ENCODE measurements at places on chromosomes 7 and 10.

DNA sequence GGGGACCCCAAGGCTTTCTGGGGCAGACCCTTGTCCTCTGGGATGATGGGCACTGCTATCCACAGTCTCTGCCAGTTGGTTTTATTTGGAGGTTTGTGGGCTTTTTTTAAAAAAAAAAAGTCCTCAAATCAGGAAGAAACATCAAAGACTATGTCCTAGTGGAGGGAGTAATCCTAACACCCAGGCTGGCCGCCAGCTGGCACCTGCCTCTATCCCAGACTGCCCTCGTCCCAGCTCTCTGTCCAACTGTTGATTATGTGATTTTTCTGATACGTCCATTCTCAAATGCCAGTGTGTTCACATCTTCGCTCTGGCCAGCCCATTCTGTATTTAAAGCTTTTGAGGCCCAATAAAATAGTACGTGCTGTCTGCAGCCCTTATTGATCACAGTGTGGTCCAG is 61.0 kb upstream of the LRRC4 start:
- no peak for DNase-seq

DNA sequence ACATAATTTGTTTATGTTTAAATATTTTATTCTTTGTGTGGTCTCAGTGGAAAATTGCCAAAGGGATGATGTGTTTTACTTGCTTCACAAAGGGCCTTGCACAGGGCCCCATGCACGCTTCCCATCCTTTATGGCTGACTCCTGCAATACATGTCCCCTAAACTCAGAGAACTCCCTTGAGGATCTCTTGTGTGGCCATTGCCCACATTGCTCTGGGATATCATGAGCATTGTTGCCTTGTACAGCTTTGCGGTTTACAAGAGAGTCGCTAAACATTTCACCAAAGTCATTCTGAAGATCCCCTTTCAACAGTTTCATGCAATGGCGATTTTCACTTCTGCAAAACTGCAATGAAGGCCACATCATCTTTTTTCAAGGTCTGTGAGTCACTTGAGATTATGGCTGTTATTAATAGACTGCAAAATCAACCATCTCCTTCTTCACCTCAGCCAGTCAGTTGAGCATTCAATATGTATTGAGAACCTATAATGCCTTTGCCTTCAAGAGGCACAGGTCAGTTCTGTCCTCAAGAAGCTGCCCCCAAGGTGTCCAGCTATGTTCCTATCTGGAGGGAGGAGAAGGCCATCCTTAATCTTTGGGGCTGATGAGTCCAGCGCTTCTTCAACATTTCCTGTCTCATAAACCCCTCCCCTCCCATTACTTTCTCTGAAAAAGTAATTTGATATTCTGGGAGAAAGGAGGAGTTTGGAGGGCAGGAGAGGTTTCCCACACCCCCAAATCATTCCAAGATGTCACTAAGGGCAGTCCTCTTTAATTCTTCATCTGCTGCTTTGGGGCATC is 108.1 kb downstream of the CCDC71L start:
- DNase-seq = no peak

DNA sequence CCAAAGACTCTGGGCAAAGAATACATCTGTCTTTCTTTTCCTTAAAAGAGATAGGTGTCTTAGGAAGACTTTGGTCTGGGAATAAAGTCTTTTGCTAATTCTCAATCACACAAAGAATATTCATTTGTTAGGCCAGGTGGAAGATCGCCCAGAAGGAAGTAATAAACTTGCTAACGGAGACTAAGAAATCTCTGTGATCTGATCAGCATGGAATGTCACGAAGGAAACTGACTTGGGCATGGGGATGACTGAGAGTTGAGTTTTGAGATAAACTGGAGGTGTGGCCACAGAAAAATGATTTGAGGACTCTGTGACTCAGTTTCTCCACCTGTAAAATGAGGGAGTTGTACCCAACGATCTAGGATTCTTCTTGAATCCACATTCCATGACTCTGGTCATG is 161.1 kb upstream of the SVIL start:
- DNase-seq = no peak

- peak; percentile 32 for DNase-seq
Observed at GRCh38 chr10:59991661-59992060, 85.3 kb upstream of the CCDC6 start.

- DNase-seq = no peak
Observed at GRCh38 chr7:96870185-96870584, 135.2 kb upstream of the DLX6 start.

DNA sequence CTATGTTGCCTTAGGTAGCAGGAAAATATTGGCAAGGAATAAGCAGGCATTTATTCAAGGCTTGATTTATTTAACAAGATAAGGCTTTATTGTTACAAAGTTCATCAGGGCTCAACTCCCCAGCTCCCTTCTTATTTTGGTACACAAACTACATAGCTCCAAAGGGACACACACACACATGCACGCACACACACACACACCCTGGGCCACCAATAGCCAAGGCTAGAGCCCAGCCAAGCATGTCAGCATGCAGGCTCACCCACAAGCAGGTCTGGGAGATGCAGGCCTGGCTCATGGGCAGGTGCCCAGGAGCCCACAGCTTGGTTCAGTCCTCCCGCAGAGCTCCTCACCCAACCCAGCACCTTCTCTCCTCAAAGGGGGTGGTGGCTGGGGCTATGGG is 23.4 kb downstream of the LEP start:
- no peak for DNase-seq
